ENCODE measurements at places on chromosomes 6 and 20. TPM values are rescaled to one million over a fixed set of nuclear protein-coding genes. Genes with fewer than 3 reads are reported as not detected.
A peak's percentile ranks its signal among the peaks of the same experiment; 100 is the strongest.

- no peak for DNase-seq
These were observed 166.6 kb upstream of the TAB2 start for GRCh38 chr6:149150801-149151398.

The TRMT6 gene
- total RNA-seq: 28.9 TPM

GRCh38 chr20:49523767-49524360 is 41.4 kb upstream of the KCNB1 start:
- DNase-seq: no peak

DNA sequence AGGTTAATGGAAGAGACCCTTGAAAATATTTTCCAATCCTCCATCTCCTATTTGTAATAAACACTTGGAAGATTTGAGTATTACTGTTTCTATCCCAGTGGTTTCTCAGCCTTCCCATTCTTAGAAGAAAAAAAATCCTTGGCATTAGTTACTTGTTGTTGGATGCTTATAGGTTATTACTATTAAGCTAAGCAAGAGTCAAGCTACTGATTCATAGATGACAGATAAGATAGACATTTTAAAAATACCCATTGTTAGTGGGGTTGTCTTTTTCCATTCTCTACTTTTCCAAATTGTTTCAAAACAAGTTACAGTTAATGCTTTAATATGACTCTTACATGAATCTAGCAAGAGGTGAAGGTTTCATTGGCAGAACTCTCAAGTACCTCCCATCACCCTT is 158.5 kb downstream of the HIVEP2 start:
- DNase-seq: no peak

DNA sequence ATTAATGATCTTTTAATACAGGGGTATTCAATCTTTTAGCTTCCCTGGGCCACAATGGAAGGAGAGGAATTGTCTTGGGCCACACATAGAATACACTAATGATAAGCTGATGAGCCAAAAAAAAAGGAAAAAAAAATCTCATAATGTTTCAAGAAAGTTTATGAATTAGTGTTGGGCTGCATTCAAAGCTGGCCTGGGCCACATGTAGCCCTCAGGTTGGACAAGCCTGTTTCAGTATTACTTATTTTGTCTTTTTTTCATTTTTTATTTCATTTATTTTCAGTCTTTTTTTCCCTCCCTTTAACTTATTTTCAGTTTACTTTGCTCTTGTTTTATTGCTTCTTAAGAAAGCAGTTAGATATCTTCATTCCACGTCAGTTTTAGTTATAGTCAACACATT is 2171.8 kb upstream of the DEFB115 start:
- no peak for DNase-seq

The HM13 gene
- 25.7 TPM for total RNA-seq

- DNase-seq: peak; percentile 87
These were observed 210.1 kb upstream of the HDDC2 start for GRCh38 chr6:125511809-125512396.

- peak; percentile 38 for DNase-seq
These were observed 109.5 kb upstream of the RAB32 start for GRCh38 chr6:146433881-146434731.

The NFATC2 gene
- total RNA-seq: 0.18 TPM

The PRRC2A gene
- 51.9 TPM for total RNA-seq

GRCh38 chr6:14079433-14079832 is 38.1 kb upstream of the CD83 start:
- DNase-seq: peak; percentile 79

DNA sequence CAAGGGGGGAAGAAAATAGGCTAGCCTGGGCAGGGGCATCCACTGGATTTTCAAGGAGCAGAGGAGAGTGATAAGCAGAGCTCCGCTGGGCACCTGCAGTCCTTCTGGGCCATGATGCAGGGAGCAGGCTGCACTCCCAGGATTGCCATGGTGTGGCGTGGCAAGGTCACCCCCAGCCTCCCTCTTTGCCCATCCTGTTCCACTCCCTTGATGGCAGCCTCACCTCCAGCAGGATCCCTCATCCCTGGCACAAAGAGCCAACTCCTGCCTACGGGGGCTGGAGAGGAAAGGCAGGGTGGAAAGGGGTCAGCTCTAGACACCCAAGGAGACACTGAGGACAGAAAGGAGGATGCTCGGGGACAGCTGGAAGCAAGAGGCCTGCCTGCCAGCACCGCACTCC is 22.4 kb upstream of the MYMX start:
- DNase-seq: no peak

The SMPDL3A gene
- 6.0 TPM for total RNA-seq

- DNase-seq: no peak
These were observed 114.9 kb downstream of the EPHA7 start for GRCh38 chr6:93304505-93304904.

DNA sequence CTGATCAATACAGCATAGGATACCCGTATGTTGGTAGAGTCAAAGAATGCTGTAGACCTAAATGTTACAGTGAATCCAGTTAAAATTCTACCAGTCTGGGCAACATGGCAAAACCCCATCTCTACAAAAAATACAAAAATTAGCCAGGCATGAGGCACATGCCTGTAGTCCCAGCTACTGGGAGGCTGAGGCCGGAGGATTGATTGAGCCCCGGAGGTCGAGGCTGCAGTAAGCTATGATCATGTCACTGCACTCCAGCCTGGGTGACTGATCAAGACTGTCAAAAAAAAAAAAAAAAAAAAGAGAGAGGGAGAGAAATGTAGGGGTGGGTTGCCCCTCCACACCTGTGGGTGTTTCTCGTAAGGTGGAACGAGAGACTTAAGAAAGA is 167.5 kb downstream of the SLC16A10 start:
- no peak for DNase-seq

GRCh38 chr6:142744836-142745235 is 200.1 kb downstream of the HIVEP2 start:
- DNase-seq: no peak

The TAF4 gene
- 3.1 TPM for total RNA-seq

DNA sequence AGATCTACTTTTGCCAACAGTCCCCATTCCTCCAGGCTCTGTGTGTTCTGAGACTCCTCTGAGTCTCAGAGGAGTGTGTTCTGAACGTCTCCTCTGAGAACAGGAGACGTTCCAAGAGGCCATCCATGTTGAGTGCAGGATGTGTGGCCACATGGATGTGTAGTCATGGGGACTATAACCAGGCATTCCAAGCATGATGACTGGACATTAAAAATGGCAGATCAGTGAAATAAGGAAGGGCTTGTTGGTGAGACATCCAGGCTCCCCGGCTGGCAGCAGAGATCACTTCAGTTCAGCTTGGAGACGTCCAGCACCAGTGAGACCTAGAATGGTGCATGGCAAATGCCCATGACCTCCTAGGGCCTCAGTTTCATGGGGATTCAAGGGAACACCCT is 34.3 kb upstream of the POU5F1 start:
- DNase-seq: peak; percentile 65

DNA sequence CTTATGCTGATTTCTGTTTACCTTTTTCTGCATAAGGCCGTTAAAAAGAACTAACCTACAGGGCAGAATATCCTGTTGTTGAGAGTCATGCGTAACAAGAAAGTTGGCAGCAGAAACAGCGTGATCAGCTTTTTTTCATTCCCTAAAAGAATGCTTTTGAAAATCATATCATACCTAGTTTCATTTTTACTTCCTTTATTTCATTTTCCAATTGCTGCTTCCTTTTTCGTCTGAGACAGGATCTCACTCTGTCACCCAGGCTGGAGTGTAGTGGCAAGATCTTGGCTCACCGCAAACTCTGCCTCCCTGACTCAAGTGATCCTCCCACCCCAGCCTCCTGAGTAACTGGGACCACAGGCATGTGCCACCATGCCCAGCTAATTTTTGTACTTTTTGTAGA is 4.1 kb downstream of the CALHM6 start:
- DNase-seq: no peak

The BHLHE23 gene
- not detected for total RNA-seq

DNA sequence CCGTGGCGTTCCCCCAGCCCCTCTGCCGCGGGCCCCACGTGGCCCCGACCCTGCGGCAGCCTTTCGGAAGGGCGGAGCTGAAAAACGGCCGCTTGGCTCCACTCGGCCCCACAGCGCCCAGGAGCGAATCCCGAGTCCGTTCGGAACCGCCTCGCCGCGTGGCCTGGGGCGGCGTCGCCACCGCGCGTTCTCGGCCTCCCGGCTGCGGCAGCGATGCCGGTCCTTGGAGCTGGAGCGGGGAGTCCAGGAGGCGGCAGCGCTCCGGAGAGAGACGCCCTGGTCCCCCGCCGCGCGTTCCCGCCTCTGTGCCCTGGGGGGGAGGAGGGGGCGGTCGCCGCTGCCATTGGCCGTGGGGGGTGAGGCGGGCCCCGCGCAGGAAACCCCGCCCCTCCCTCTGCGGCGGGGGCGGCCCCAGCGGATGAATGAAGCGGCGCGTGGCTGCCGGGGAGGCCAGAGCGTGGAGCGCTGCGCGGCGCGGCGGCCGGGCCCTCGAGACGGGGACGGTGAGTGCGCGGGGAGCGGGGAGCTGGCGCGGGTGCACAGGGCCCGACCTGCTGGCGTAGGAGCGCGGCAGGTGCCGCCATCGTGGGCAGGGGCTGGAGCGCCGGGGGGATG is at the start of gene SLCO4A1:
Gene SLCO4A1 (plus strand): TSS at position 453 of the 615 bp plus-strand sequence. CDS start 13,952 bp downstream, outside the sequence.
- DNase-seq: peak; percentile 91

The HTR1B gene
- total RNA-seq: not detected

The PTCRA gene
- total RNA-seq: not detected

- no peak for DNase-seq
These were observed 139.1 kb upstream of the POU3F2 start for GRCh38 chr6:98695091-98695801.

GRCh38 chr6:130293800-130294199 is 71.0 kb upstream of the SAMD3 start:
- no peak for DNase-seq

- DNase-seq: no peak
These were observed 928.9 kb downstream of the EYS start for GRCh38 chr6:64777941-64778785.

DNA sequence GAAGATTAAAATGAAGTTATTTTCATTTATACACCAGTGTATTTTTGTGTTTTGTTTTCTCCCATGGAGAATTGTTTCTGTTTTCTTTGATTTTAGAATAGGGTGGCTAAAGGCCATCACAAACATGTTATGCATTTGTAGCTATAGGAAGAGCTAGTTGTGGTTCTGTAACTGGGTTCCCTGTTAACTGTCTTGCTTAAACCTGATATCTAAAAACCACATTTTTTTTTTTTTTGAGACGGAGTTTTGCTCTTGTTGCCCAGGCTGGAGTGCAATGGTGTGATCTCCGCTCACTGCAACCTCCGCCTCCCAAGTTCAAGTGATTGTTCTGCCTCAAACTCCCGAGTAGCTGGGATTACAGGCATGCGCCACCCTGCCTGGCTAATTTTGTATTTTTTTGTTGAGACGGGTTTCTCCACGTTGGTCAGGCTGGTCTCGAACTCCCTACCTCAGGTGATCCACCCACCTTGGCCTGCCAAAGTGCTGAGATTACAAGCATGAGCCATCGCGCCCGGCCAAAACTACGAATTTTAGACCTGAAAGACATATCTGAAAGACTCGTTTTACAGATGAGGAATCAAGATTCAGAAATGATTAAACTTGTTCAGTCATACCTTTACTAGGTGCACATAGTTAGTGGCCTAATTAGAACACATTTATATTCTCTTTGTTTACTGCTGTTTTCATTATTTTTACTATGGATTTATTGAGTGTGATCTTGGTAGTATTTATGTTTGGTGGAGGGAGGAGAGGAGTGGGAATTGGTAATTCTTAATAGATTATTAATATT is 18.0 kb downstream of the SCAF8 start:
- DNase-seq: no peak

DNA sequence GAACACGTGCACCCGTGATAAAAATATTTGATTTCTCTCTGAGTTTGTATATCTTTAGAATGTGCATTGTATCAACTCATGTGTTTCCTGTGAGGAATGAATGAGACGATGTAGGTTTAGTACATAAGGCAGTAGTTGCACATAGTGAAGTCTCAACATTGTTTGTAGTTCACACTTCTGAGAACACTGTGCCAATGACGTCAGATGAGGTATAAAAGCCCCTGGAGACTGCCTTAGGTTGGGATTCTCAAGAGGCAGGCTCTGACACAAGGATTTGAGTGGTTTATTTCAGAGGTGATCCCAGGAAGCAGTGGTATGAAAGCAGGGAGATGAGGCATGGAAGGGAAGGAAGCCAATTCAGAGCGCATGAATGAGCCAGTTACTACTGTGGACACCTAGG is 2.6 kb upstream of the NKAIN2 start:
- DNase-seq: no peak

GRCh38 chr6:25340431-25341202 is 61.4 kb downstream of the CARMIL1 start:
- DNase-seq: no peak

GRCh38 chr20:24823989-24824693 is 124.9 kb upstream of the CST7 start:
- DNase-seq: no peak

DNA sequence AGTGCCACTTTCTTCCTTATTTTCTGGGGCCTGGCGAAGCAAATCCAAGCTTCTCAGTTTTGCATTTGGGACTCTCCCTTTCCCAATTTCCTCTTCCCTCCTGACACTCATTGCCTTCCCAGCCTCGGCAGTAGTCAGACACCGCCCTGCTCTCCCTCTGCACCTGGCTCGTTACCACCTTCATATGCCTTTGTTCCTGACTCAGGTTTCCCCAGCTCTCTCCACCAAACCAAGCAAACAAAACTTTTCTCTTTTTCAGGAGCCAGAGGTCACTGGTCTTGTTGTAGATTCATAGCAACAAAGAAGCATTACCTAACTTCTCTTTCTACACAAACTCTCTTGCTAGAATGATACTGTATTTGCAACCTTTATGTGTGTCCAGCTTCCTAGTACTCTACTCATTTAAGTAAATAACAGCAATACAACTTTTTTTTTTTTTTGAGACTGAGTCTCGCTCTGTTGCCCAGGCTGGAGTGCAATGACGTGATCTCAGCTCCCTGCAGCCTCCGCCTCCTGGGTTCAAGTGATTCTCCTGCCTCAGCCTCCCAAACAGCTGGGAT is 9.0 kb upstream of the ZC3H12D start:
- no peak for DNase-seq

Data from Daoy (cell line).